Caki2 (cell line): ENCODE measurements at places on chromosomes 7 and 10. TPM values are rescaled to one million over a fixed set of nuclear protein-coding genes. Genes with fewer than 3 reads are reported as not detected.

GLI3 gene
- 1.8 and 1.9 TPM in 2 replicates for total RNA-seq

CAMK1D gene
- 11.0 and 11.7 TPM in 2 replicates for total RNA-seq

PLAU gene
- total RNA-seq, result 27.6 and 31.4 TPM in 2 replicates

EDRF1 gene
- 11.0 and 11.6 TPM in 2 replicates for total RNA-seq

NUTM2A gene
- total RNA-seq, result 1.7 TPM in 1 of 2 replicates, not detected in the other

GRID1 gene
- total RNA-seq, result 2.6 and 6.6 TPM in 2 replicates
